ENCODE measurements at places on chromosomes 3 and 15.

- no peak for DNase-seq
Measured at GRCh38 chr3:129228891-129229585, 20.4 kb upstream of the COPG1 start.

GRCh38 chr3:72033666-72034428, 248.9 kb upstream of the PROK2 start:
- DNase-seq: no peak

GRCh38 chr15:42143866-42144625, 12.4 kb downstream of the PLA2G4F start:
- DNase-seq: no peak

DNA sequence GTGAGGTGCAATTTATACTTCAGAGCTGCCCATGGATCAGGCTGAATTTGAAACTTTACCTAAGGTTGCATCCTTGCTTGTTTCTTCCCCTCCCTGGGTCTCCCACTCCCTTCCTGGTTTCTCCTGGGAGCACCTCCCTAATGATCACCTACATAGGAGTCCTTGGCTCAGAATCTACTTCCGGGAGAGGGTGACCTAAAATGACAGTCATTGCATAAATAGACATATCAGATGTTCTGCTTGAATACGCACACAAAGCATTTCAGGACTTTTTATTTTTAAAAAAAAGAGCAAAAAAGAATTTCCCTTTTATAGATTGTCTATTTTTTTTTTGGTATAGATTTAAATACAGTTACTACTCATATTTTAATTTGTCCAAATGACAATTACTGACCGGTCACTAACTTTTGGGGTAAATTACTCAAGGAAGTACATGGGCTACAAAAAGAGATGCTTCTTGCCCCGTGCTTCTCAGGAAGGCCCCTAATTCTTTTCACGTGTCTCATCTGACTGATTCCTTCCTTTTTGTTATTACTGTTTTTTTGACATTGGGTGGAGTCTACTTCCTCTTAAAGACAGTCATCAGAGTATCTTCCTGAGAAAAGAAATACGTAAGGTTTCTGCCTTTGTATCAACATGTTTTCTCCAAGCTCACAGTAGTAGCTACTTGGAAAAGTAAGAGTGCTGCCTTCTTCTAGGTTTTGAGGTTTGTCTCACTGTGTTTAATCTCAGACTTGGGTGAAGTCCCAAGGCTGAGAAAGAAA, 4.9 kb upstream of the MYZAP start:
- no peak for DNase-seq

GRCh38 chr3:64238971-64239667, 13.9 kb upstream of the PRICKLE2 start:
- DNase-seq: no peak

- no peak for DNase-seq
Measured at GRCh38 chr3:169256796-169257522, 406.6 kb downstream of the MECOM start.

DNA sequence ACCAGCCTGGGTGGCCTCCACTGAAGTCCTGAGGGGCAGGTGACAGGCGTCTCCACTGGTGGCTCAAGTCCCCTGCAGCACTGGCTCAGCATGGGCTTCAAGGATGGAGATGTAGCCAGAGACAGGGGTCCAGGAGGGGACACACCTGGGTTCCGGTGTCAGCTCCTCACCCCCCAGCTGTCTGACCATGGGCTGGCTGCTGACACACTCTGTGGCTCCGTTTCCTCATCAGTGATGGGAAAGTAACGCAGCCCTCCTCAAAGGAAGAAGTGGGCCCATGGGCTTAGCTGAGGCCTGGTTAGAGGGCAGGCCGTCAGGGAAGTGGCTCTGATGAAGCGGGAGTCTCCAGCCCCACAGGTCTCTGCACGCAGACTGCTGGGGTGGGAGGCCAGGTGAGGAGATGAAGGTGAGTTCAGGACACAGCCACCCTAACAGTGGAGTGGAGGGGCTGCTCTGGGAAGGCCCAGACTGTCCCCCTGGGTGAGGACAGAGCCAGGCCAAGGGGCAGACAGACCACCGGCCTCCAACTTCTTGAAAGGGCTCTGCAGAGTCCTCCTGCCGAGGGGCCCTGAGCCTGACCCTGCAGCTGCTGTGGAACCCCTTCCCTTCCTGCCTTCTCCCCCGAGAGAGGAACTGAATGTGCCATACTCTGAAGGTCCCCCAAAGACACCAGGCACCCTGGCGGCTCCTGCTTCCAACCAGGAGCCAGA, 24.0 kb downstream of the PSTPIP1 start:
- no peak for DNase-seq

DNA sequence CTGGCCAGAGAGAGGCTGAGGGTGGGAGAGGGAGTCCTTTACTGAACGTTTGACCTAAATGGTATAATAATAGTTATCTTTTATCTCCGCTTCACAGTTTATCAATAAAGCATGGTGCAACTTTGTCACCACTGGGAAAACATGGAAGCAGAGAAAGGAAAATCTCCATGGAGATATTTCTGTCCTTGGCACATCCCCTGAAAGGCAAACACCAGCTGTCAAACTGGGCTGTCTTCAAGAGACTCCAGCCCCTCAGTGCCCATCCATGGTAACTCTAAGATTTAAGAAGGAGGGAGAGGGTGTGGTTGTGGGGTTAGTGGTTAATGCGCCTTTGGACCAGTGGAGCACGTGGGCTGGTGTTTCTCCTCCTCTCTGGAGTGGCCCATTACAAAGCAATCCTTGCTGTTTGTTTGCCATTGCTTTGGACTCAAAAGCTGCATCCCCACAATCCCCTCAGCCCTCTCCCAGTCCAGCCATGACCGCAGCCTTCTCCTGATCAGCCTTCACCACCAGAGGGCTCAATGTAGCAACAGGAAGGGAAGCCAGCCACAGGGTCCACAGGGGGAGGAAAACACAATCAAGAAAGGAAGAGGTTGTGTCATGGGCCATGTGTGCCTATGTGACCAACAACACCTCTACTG, 38.2 kb upstream of the FAM174B start:
- no peak for DNase-seq

- DNase-seq: no peak
Measured at GRCh38 chr3:184377374-184377773, 633 bp downstream of the THPO start.

DNA sequence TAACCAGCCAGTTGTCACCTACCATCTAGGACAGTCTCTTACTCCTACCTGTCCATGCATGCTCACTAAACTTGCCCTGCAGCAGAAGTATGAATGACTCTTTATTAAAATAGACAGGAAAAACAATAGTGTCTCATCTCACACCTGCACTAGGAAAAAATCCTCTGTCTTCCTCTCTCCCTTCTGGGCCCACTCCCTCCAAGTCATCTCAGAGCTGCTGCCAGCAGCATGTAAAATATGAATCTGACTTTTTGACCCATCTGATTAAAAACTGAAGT, 93.5 kb upstream of the THBS1 start:
- no peak for DNase-seq

DNA sequence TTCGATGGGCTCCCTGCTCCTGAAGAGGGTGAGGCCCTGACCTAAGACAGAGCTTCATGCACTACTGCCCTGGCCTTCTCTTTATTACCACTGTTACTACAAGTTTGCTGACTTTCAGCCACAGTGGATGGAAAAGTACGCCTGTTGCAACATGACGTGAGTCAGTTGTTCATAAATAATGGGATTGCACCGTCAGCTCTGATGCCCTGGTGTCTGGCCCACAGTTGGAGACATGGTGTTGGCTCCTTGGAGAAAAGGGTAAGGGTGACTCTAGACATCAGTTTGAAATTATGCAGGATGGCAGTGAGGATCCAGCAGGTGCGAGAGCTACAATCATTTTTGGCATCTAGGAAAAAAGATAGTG, 5.5 kb downstream of the PAQR5 start:
- no peak for DNase-seq

- DNase-seq: no peak
Measured at GRCh38 chr15:87606971-87607370, 649.6 kb downstream of the NTRK3 start.

GRCh38 chr3:147483578-147483977, 74.4 kb downstream of the ZIC1 start:
- DNase-seq: no peak

- no peak for DNase-seq
Measured at GRCh38 chr15:93217343-93217742, 128.3 kb upstream of the RGMA start.

DNA sequence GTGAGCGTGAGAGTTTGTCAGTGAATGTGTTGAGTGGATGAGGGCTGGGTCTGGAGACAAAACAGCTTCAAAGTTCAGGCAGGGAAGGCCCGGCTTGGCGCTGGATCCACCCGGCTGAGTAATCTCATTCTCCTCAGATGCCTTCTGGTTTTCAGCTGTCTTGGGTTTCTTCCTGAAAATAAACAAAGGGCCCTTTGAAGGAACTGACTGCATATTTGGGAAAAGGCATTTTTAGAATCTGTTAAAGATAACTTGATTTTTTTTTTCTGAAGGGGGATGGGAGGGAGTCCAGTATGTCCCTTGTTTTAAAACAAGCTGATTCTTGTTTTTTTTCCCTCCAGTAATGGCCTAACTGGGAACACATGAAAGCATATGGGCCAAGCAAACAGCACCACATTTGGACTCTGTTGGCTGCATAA, 86.4 kb downstream of the TIGIT start:
- no peak for DNase-seq

- DNase-seq: no peak
Measured at GRCh38 chr3:160018959-160019358, 30.3 kb downstream of the IL12A start.

DNA sequence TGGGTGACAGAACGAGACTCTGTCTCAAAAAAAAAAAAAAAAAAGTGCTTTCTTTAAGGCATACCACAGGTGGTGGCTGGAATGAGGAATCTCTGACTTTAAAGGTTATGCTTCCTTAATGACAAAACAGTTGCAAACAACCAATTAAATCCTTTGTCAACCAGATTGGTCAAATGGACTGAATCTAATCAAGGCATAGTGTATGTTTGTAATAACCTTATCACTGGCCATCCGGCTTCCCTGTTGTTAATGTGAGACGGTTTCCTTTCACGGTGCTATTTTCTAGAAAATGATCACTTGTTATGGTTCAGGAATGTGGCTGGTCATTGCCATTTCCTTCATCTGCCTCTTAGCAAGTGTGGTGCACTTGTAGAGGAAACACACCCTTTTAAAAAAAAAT, 75.9 kb downstream of the FLNB start:
- DNase-seq: no peak

- no peak for DNase-seq
Measured at GRCh38 chr15:93173369-93173768, 84.4 kb upstream of the RGMA start.

DNA sequence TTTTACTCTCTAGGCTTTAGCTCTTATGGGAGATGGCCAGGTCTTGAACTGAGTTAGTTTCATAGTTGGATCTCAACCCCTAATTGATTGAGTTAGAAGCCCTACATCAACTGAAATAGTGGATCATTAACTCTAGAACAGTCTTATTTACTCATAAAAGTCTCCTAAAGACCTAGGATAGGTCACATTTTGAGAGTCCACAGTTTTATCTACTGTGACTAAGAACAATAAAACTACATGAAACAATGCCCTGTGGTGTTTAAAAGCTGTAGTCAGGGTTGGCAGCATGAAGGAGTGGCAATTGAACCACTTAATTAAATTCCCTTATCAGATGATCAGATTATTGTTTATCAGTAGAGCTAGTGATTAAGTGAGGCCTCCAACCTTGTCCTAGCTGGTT, 22.2 kb upstream of the IDH2 start:
- DNase-seq: no peak

DNA sequence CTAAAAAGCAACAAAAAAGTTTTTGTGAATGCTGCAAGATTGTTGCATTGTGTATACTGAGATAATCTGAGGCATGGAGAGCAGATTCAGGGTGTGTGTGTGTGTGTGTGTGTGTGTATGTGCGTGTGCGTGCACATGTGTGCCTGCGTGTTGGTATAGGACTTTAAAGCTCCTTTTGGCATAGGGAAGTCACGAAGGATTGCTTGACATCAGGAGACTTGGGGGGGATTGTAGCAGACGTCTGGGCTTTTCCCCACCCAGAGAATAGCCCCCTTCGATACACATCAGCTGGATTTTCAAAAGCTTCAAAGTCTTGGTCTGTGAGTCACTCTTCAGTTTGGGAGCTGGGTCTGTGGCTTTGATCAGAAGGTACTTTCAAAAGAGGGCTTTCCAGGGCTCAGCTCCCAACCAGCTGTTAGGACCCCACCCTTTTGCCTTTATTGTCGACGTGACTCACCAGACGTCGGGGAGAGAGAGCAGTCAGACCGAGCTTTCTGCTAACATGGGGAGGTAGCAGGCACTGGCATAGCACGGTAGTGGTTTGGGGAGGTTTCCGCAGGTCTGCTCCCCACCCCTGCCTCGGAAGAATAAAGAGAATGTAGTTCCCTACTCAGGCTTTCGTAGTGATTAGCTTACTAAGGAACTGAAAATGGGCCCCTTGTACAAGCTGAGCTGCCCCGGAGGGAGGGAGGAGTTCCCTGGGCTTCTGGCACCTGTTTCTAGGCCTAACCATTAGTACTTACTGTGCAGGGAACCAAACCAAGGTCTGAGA, 4.7 kb downstream of the BHLHE40 start:
- peak; percentile 85 for DNase-seq

DNA sequence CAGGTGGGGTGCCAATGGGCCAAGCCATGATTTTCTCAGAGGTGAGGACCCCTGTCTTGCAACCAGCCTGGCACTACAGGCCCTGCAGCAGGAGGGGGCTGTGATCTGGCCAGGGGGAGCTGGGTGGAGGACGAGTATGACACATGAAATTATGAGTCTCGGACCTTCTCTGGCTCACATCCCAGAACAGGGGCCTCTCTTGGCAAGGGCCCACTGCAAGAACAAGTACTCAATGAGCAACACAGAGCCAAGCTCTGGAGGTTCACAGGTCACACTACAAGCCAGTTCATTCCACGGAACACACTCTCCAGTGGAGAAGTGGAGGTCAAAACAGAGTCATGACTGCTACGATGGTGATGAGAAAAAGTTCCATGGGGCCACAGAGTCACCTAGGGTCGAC, 28.3 kb downstream of the CCDC32 start:
- DNase-seq: no peak

DNA sequence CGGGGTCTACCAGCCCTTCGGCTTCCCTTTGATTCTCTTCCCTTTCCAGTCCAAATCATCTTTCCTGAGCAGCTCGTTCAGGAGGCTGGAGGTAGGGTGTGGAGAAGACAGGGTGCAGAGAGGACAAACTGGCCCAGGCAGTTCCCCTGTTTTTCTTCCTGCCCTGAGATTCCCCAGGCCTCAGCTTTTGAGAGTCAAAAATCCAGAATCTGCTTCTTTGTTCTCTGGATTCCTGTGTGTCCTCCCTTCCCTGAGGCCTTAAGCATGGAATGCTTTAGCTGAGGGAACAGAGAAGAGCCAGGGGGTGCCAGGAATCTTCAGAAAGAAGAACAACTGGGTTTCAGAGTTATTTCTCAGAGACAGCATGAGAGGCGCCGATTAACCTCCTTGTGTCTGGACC, 26.7 kb upstream of the LRTM1 start:
- DNase-seq: no peak

DNA sequence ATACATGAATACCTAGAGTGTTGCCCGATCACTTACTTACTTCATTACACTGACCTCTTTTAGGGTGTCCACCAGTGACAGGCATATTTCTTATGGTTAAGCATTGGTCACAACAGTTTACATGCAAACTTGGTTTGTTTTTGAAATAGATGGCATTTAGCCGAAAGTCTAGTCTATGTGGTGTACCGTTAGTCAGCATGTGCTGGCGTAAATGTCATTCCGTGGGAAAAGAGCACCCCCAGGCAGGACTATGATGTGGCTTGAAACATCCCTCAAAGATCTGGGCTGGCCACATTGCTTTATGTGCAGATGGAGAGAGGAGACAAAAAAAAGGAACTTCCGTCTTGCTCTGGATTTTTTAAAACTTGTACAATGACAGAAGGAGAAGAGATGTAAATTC, 357.0 kb upstream of the ICE2 start:
- no peak for DNase-seq
